ENCODE measurements at places on chromosomes 13 and 19.
A peak's percentile ranks its signal among the peaks of the same experiment; 100 is the strongest.

DNA sequence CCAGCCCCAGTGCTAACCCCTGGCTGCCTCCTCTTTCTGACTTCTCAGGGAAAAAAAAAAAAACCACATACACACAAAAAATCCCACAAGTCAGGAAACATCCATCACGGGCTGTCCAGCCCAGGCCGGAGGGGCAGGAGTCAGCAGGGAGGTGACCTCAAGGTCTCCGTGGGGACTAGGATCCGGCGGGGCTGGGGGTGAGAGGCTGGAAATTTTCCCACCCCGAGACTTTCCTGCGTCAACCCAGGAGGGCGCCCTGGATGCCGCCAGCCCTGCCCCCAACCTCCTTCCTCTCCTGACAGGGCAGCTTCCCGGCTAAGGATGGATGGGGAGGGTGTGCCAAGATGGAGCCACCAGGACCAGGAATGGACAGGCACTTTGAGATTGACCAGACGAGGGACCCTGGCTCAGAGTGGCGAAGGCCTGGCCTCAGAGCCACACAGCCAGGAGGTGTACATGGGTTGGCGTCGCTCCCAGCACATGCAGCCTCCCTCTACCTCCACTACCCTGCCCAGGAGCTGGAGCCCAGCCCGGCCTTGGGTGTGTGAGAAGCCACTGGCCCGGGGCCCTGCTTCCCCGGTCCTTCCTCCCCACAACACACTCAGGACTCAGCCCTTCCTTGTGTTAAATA is 33.3 kb downstream of the BLOC1S3 start:
- no peak for DNase-seq

- DNase-seq = no peak
Observed at GRCh38 chr19:46356149-46357055, 9.5 kb downstream of the PPP5C start.

GRCh38 chr13:57865600-57866294 is 234.2 kb downstream of the PCDH17 start:
- no peak for DNase-seq

DNA sequence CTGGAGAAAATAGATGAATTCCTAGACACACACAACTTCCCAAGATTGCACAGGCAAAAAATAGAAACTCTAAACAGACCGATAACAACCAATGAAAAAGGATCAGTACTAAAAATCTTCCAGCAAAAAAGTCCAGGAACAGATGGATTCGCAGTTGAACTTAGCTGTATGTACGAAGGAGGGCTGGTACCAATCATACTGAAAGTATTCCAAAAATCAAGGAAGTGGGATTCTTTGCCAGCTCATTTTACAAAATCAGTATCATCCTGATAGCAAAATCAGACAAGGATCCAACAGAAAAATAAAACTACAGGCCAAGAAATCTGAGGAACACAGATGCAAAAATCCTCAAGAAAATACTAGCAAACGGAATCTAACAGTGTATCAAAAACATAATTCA is 6.5 kb upstream of the LILRB2 start:
- no peak for DNase-seq

DNA sequence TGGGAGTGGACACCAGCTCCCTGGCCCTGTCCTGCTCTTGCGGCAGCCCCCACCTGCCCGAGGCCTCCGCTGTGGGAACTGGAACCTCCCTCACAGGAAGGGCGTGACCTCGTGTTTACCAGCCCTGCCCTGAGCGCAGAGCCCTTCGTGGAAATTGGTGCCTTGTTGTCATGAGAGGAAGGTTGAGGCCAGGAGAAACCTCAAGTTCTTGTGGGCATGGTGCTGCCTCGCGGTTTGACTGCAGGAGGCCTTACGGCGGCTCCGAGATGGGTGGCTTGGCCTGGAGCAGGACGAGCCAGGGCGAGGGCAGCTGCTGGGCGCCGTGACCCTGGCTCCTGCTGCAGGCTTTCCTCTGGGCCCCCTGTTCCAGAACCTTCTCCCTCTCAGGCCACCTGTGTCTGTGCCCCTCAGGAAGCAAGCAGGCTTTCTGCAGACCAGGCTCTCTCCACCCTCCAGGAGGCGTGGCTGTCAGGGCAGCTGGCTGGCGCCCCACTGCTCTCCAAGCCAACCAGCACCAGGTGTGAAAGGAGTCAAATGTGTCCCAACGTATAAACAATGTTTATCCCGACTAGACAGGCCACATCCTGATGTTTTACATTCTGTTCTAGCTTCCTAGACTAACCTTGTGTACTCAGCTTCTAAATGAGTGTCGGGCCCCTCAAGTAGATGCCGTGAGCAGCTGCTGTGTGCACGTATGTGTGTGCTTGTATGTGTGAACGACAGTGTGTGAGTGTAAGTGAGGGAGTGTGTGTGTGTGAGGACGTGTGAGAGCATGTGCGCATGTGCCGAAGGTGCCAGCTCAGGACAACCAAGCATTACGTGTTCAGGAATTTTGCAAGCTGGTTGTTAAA is 10.4 kb upstream of the RASA3 start:
- DNase-seq = peak; percentile 11

- DNase-seq = no peak
Observed at GRCh38 chr13:23741879-23742510, 147.2 kb downstream of the MIPEP start.

- no peak for DNase-seq
Observed at GRCh38 chr19:2207991-2208860, 27.9 kb downstream of the PLEKHJ1 start.

DNA sequence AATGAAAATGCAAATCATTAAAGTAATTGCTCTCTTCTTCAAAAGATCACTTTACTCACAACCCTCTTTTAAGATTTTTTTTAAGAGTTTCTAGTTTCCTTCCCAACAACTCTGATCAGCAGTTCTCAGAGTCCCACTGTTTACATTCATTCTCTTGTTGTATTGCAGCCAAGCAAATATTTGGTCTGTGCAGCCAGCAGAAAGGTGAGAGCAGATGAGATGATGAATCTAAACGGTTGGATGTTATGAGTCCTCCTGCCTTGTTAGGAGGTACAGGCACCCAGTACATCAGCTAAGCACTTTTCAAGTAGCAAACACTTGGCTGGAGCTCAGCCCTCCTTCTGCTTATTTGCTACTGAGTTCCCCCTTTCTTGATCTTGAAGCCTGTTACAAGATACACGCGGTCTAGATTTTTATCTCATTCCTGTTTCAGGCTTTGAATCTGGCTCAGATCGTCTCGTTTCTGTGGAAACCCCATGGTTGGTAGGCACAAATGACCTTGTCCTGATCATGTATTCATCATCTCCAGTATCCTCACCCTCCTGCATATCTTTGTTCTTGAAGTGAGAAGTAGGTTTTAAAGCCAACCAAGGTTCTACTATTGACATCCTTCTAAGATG is 300.7 kb downstream of the DCT start:
- no peak for DNase-seq

DNA sequence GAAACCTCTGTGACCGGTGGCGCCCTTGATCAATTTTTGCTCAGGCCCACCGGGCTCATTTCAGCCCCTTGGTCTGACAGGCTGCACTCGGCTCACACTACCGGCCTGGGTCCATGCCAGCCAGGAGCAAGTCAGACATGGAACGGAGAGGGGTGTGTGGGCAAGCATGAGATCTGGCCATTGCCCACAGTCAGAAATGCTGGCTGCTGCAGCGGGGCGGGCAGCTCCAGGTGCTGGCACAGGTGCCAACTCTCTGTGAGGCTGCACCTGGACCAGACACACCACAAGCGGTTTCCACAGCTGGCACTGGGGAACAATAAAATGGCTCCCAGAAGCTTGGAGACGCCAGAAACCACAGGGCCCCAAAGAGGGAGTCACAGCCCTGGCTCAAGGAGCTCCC is 43.6 kb upstream of the LPAR6 start:
- DNase-seq = no peak

DNA sequence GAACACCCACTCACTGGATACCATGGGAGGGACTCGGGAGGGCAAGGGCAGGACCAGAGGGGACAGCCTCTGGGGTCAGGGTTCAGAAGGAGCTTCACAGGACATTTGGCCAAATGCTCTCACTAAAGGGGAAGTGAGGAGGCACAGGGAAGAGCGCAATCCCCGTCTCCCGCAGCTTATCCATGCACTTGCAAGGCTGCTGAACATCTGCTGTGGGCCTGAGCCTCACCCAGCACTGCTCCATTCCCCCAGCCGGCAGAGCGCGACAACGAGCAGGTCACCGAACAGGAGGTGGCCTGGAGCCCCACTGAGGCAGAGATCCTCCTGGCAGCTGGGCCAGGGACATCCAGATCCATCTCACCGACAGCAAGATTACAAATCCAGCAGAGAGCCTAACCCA is 23.3 kb downstream of the ELAVL1 start:
- no peak for DNase-seq

- no peak for DNase-seq
Observed at GRCh38 chr13:91375116-91375729, 23.2 kb upstream of the GPC5 start.

- DNase-seq = no peak
Observed at GRCh38 chr19:10230861-10231611, at the start of gene S1PR2. Gene S1PR2, minus strand, starts transcription at chr19:10231331. Its CDS starts 6,426 bp downstream, at chr19:10224905.

DNA sequence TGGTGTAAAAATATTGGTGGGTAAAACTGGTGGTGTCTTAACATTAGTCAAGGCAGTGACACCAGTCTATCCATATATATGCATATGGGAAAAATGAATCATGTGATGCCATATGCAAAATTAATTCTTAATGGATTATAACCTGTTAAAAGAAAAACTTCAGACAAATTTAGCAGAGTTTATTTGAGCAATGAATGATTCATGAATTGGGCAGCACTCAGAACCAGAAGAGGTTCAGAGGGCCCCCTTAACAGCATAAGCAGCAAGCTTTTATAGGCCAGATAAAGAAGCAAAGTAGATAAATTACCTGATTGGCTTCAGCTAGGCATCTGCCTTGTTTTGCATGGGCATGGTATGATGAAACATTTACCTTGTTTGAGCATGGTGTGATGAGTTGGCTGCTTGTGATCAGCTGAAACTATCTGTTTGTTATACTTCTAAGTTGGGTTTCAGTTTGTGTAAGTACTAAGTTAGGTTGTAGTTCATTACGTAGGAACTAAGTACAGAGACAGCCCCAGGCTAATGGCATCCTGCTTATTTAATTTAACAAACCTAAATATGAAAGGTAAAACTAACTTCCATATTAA is 66.6 kb downstream of the DNAJC15 start:
- DNase-seq = no peak

DNA sequence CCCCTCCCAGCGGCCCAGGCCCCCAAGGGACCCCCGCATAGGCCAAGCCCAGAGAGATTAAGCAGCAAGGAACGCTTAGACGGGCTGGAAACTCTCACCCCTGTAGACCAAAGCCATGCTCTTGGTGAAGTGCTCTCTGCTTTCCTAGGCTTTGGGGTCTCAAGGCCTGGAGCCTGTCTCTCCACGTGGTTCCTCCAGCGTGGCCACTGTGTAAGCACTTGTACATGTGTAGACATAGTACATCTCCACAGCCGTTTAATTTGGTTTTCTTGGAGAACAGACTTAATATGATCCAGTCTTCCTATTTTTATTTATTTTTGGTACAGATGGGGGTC is 1.1 kb downstream of the NUDT19 start:
- no peak for DNase-seq

- no peak for DNase-seq
Observed at GRCh38 chr13:98216711-98217285, 39.7 kb upstream of the RNF113B start.

GRCh38 chr19:48170817-48171347 is 402 bp downstream of the ZSWIM9 start:
- no peak for DNase-seq

GRCh38 chr13:24261566-24261965 is 47.8 kb upstream of the C1QTNF9 start:
- DNase-seq = no peak

DNA sequence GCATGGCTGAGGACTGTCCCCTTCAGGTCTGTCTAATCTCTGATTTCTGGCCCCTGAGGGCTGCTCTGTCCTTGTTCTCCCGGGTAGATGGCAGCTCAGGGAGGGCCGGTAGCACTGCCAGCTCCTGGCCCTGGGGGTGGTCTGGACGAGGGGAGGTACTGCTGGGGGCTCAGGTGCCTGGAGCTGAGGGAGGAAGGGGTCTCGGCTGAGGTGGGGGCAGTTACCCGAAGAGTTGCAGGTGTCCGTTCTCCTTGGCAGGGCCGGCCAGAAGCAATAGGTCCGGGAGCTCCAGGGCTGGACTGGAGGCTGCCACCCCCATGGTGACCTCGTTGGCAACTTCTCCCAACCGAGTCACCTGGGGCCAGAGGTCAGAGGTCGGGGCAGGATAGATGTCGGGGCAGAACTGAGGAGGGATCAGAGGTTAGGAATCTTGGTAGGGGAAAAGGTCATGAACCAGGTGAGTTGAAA is 1.2 kb upstream of the EMC10 start:
- no peak for DNase-seq

- DNase-seq = no peak
Observed at GRCh38 chr19:51799774-51800472, 5.0 kb downstream of the FPR3 start.

- no peak for DNase-seq
Observed at GRCh38 chr19:50794876-50795663, 4.9 kb downstream of the ACP4 start.

DNA sequence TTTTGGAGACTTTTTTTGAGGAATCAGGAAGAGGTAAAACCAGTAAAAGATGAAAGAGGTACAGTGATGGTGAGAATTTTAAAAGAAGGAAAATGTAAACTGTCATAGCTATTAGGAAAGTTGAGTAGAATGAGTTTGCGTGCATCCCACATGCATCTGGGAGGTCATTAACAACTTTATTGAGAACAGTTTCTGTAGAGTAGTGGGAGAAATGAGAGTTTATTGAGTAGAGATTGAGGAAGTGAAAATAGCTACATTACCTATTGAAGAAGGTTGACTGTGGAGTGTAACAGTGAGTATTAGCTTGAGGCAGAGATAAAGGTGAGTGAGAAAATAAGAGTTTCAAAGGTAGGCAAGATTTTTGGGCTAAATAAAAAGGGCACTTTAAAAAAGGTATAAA is 38.7 kb downstream of the BRCA2 start:
- no peak for DNase-seq

DNA sequence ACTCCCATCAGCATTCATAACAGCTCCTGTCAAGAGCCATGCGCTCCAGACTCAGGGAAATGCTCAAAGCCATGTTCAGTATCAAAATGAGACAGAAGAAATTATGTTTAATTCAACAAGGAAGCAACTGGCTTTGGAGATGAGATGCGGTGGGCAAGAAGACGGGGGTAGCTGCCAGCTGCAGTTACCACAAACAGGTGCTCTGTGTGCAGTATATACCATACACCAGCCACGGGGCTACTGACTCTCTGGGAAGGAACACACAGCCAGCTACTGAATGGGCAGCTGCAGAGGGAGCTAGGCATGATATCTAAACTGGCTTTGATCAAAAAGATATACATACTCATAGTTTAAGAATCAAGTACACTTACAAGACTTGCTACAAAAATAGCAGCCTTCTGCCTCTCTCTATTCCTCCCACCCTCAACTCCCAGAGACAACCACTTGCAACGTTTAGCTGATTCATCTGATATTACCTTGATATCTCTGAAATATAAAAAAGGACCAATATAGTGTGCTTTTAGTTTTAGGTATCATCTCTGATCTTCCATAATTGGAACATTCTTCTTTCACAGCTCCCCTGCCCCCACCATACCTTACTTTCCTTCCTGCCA is 593.0 kb downstream of the UQCRFS1 start:
- no peak for DNase-seq

Data from NCI-H2081 treated with DMSO at 0.1 percent for 48 hours (cell line).